ENCODE measurements at places on chromosomes 2 and 18.
A peak's percentile ranks its signal among the peaks of the same experiment; 100 is the strongest.

DNA sequence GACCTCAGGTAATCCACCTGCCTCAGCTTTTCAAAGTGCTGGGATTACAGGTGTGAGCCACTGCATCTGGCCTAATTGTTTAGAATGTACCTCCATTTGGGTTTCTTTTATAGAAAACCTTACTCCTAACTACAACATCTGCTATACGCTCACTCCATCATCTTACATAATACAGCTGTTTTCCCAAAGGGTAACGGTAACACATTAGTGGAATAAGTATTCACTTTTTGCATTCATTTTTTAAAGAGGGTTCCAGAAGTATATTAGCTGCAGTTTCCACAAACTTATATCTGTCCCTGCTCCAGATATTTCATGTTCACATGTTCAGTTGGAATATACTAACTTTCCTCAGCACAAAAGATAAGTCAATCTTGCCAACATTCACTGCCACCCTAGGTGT is 640.1 kb upstream of the FSHR start:
- DNase-seq: no peak

DNA sequence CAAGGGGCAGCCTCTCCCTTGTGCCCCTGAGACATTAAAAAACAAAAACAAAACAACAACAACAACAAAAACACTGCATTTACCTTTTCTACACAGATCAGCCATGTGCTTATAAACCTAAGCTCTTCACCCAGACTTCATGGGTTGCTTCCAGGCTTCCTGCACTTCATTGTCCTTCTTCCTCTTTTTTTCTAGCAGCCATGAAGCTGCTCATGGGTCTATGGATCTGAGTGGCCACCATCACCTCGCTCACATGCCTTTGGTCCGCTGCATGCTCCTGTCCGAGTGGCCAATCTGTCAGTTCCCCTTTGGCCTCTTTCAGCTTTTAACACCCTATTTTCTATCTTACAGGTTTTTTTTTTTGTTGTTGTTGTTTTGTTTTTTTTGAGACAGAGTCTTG is 9.0 kb upstream of the TET3 start:
- DNase-seq: no peak

DNA sequence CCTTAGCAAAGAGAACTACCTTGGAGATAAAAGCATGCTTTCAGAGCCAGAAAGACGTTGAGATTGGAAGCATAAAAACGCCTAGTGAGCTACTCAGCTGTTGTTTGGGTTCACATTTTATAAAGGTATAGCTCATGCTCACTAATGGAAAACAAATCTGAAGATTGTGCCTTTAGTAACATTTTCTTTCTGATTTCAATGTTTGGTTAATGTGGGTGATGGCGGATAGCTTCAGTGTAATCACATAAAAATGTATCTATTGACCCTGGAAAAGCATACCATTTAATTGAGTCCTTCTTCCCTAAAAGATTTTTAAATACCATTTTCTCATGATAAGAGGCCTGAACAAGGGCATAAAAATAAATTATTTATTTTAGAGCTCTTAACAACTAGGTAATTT is 73.4 kb downstream of the DTNA start:
- no peak for DNase-seq

GRCh38 chr18:67728364-67728763 is 211.8 kb upstream of the DSEL start:
- no peak for DNase-seq

GRCh38 chr2:105801961-105802360 is 57.2 kb downstream of the NCK2 start:
- no peak for DNase-seq

GRCh38 chr2:207513551-207514257 is 16.1 kb upstream of the CREB1 start:
- DNase-seq: peak; percentile 0

- DNase-seq: no peak
These were observed 203.7 kb downstream of the SETBP1 start for GRCh38 chr18:44884431-44884830.
